ENCODE measurements at places on chromosomes 4 and X. TPM values are rescaled to one million over a fixed set of nuclear protein-coding genes. Genes with fewer than 3 reads are reported as not detected.

FAM9B gene
- not detected for total RNA-seq

RNF4 gene
- 60.4 TPM for total RNA-seq

SPIN2A gene
- total RNA-seq = not detected

- peak; percentile 80 for DNase-seq
These were observed at the start of gene ADAMTS3 for GRCh38 chr4:72568959-72569718. Gene ADAMTS3 (minus strand): TSS chr4:72569221. CDS start chr4:72568762, 459 bp downstream.

- DNase-seq = no peak
These were observed 397.0 kb downstream of the GPAT3 start for GRCh38 chr4:83932750-83933391.

DNA sequence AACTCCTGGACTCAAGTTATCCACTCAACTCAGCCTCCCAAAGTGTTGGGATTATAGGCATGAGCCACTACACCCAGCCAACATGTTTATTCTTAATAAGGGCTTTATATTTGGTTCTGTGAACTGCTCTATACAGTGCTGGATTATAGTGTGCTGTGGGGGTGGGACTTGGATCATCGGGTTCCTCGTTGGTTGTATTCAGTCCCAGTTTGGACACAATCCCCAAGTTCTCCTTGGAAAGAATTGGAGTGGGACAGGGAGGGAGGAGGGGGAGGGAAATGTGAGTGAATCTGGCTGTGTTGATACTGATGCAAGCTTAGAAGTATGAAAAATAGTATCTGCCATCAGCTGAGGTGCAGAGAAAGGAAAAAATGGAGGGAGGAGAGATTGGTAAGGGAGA lies 121.3 kb downstream of the KIT start:
- no peak for DNase-seq

DNA sequence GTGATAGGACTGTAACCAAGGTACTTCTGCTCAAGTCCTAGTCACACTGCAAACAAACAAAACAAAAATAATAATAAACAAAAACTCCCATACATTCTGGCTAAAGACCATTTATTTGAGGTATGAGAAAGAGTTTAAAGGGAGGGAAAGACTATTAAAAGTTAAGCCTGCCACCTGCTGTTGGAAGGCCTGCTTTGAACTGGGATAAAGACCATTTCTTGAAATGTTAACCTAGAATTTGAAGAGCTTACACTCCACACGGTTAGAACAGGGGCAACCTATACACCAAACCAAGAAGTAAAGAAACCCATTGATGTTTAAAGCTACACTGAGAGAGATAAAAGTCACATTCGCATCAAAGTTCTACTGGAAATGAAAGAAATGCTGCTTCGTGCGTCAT lies 548.7 kb upstream of the DIPK2B start:
- DNase-seq = no peak

DNA sequence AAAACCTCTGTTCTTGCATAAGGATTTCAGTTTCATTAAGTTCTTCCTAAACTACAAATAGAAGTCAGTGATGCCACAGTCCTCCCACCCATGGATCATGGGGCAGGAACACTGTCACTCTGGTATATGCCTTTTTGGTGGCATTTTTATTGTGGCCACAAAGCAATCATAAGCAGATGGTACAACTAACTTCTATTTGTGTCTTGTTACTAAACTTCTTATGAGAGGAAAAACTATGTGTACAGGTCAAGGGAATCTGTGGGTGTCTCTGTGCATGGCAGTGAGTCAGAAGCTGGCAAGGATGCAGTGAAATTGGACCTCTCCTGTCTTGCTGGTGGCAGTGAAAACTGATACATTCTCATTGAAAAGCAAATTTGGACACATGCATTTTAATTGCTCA lies 245.0 kb upstream of the GPC4 start:
- DNase-seq = no peak

DNA sequence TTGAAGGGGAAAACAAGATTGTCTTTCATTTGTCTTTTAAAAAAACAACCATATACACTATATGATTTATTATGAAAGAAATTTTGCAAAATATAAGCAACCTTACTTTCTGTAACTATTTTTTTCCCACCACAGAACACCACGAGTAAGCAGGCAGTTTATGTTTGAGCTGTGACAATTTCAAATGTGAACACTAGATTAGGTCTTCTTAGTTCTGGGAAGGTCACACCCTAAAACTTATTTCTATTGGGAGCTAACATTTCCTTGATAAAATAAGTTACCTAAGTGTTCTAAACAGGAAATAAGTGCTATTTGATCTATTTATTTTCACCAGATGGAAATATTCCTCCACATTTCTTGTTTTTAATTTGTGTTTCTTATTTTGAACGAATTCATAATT lies 50.6 kb downstream of the PCDH7 start:
- DNase-seq = no peak

Data from spleen (tissue), 13 donors.